ENCODE measurements at places on chromosomes 6 and 20.
A peak's percentile ranks its signal among the peaks of the same experiment; 100 is the strongest.

- no peak for DNase-seq
These were observed 3.8 kb downstream of the APCDD1L start for GRCh38 chr20:58511364-58511763.

GRCh38 chr6:104789770-104790190 is 69.9 kb downstream of the HACE1 start:
- DNase-seq: peak; percentile 37

DNA sequence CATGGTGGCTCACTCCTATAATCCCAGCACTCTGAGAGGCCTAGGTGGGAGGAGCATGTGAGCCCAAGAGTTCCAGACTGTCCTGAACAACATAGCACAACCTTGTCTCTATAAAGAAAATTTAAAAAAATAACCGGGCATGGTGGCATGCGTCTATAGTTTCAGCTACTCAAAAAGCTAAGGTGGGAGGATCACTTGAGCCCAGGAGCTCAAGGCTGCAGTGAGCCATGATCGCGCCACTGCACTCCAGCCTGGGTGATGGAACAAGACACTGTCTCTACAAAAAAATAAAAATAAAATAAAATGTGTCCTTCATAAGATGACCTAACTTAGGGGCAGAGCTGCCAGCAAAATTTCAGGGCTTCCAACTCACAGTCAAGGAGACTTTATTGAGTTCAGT is 12.6 kb downstream of the ID4 start:
- DNase-seq: no peak

DNA sequence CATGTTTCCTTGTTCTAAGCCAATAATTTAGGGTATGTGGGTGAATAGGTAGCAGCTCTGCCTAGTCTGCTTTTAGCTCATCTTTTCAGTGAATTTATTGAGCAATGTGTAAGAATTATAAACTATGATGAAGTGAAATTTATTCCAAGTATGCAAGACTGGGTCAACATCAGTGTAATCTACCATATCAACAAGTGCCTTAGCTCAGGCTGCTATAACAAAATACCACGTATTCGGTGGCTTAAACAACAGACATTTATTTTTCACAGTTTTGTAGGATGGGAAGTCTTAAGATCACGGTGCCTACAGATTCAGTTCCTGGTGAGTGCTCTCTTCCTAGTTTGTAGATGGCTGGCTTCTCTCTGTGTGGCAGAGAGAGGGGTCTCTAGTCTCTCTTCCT is 54.0 kb downstream of the LYRM2 start:
- no peak for DNase-seq

GRCh38 chr20:9389346-9389745 is 125.0 kb upstream of the LAMP5 start:
- no peak for DNase-seq

GRCh38 chr20:3595541-3595940 is 67.7 kb downstream of the GFRA4 start:
- no peak for DNase-seq

DNA sequence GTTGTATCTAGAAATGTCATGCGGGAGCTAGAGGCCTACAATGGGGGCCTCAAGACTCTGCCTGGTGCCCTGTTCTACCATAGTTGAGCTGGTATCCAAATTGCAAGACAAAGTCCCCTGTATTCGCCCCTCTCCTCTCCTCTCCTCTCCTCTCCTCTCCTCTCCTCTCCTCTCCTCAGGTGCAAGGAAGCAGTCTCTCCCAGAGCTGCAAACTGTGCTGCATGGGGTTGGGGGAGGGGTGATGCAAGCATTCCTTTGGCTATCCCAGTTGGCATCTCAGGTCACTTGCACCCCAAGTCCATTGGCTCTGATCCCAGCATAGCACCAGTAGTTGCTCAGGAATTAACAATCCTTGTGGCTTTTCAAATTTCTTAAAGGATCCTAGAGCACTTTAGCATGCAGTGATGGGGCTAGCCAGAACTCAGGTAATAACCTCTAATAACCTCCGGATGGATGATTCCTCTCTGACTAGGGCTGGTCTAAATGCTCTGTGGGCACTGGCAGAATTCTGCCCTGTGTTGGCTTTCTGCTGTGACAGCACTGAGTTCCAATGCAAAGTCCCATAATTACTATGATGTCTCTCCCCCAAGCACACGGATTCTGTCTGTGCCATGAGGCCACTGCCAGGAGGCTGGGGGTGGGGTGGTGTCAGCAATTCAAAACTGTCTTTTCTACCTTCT is 35.3 kb downstream of the TAF11 start:
- no peak for DNase-seq

GRCh38 chr6:44094403-44095242 is 32.6 kb downstream of the MRPL14 start:
- DNase-seq: no peak

- DNase-seq: peak; percentile 14
These were observed 186.9 kb downstream of the TBC1D7 start for GRCh38 chr6:13141387-13141786.

DNA sequence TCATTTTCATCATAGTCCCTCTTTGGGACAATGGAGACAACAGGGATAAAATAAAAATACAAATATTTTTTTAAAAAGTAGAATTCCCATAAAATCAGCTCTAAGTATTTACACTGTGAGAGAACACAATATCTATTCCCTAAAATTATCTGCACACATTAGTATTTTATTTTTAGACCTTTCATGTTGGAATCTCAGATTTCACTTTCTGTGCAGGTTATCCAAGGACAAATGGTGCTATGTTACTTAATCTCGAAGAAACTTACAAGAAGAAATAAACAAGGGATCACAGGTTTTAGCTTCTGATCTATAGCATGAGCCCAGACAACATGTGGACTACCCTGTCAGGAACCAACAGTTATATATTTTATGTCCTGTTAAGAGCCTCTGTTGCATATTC is 23.0 kb upstream of the LYRM2 start:
- DNase-seq: no peak

- DNase-seq: peak; percentile 28
These were observed 25.3 kb upstream of the SLCO4A1 start for GRCh38 chr20:62616728-62617621.

GRCh38 chr6:26195924-26196845 is 109.0 kb downstream of the HFE start:
- DNase-seq: no peak

- no peak for DNase-seq
These were observed 541.1 kb downstream of the HAO1 start for GRCh38 chr20:7399114-7399513.

- DNase-seq: peak; percentile 66
These were observed 11.7 kb upstream of the HCK start for GRCh38 chr20:32040142-32040953.

GRCh38 chr20:20699144-20699543 is 13.3 kb downstream of the RALGAPA2 start:
- DNase-seq: no peak

Measured in pons (tissue), 1 donor.